Stimulated activated CD4-positive, alpha-beta T cell treated with anti-CD3 and anti-CD28 coated beads, Interleukin-4, amount 100 ng/mL, for 48 hours (primary cell): ENCODE measurements at places on chromosomes 12 and 14.

DNA sequence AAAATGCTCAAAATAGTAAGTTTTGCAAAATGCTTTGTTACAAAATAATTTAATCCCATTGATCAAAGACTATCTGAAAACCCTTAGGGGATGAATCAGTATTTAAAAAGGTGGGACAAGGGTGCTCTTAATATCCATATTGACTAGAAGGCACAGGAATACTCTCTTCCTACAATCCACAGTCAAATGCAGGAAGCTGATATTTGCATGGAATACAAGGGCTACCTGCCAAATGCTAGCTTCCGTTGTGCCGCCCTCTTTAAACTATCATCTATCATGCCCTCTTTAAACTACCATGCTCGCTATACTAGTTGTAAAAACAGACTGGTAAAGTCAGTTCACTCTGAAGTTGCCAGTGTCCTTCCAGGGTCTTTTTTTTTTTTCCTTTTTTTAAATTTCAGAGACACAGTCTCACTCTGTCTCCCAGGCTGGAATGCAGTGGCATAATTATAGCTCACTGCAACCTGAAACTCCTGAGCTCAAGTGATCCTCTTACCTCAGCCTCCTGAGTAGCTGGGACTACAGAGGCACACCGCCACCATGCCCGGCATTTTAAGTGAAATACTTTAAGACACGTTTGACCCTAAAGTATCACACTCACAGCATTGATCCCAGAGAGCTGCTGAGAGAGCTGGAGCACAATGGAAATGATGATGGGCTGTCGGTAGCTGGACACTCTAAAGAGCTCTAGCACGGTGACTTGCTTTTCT lies 6.7 kb downstream of the SLC2A3 start:
- no peak for DNase-seq

- no peak for DNase-seq
These were observed 62.7 kb downstream of the RBM19 start for GRCh38 chr12:113903381-113903863.

DNA sequence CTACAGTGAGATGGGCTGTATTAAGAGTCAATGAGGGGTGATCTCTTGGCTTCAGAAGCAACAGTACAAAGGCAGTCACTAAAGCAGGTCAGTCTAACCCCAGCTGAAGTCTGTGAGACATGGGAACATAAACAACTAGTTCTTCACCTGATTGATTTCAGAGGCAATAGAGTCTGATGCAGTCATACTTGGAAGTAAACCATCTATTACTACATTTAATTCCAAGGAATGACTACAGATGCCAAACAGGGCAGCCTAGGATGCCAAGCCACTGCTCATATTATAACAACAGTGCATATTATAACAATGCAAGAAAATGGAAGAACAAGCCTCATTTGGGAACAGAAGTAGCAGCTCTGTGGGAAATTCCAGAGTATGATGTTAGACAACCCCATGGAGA lies 35.8 kb downstream of the GRIN2B start:
- no peak for DNase-seq

DNA sequence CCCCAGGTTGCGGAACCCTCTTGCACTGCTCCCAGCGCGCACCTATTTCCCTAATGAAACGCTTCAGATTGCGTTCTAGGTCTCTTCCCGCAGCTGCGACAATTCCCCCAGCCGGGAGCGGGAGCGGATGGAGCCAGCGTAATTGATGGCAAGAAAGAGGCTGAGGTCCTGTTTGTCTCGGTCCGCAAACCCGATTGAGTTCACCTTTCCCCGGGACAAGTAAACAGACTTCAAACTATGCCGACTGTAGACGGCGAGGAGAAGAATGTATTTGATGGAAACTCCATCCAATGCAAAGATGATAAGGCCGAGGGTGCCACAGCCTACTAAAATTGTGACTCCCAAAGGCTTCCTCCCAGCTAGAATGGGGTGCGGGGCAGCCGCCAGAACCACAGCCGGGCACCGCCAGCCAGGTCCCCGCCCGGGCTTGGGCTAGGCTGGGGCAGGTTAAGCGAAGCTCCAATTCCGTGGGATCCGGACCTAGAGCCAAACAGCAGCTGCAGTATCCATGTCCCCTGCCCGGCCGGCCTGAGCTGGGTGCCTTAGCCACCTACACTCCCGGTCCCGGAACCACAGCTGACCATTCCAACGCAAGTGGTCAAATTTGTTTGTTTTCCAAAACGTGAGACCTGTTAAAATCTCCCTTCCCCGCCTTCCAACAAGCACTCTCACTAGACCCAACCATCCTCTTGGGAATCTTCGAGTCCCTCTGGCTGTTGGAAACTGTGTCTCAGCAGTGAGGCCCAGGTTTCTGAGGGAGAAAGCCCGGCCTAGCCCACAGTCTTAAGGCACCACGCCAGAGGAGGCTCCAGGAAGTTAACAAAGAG lies 5.5 kb downstream of the NKX2-1 start:
- no peak for DNase-seq
